Stimulated activated CD4-positive, alpha-beta T cell treated with anti-CD3 and anti-CD28 coated beads, Interleukin-12 subunit alpha, Interleukin-12 subunit beta, amount 100 ng/mL, for 24 hours (primary cell): ENCODE measurements at places on chromosomes 1 and 21.

DNA sequence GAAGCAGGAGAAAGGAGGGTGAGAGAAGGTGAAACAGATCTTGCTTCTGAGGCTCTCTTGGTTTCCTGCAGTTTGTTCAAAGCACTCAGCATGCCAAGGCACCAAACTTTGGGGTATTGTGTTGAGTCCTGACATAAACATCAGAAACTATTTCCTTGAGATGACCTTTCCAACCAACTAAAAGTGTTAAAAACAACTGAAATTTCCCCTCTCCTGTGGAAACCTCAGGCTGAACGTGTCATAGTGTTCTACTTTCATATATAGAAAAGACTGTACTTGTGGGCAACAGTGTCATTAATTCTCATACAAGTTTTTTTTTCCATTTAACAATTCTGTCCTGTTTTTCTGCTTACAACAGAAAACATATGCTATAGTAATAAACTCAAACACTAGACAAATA, 6.3 kb upstream of the LYST start:
- DNase-seq: no peak

DNA sequence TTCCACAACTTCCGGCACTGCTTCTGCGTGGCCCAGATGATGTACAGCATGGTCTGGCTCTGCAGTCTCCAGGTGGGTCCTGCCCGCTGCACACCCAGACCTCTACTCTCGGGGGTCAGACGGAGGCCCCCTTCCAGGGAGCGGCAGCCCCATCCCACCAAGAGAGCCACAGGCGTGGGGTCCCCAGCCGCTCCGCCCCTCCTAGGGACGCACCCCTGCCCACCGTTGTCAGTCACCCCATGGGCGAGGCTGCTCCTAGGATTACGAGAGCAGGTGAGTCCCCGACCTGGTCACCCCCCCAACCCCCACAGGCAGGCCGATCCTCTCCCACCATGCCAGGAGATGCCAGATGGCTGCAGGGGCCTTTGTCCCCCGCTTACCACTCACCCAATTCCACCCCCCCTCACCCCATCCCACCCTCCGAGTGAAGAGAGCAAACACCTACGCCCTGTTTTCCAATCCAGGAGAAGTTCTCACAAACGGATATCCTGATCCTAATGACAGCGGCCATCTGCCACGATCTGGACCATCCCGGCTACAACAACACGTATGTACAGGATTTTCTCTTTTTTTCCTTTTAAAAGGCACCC, 107.0 kb downstream of the PDE9A start:
- DNase-seq: no peak

DNA sequence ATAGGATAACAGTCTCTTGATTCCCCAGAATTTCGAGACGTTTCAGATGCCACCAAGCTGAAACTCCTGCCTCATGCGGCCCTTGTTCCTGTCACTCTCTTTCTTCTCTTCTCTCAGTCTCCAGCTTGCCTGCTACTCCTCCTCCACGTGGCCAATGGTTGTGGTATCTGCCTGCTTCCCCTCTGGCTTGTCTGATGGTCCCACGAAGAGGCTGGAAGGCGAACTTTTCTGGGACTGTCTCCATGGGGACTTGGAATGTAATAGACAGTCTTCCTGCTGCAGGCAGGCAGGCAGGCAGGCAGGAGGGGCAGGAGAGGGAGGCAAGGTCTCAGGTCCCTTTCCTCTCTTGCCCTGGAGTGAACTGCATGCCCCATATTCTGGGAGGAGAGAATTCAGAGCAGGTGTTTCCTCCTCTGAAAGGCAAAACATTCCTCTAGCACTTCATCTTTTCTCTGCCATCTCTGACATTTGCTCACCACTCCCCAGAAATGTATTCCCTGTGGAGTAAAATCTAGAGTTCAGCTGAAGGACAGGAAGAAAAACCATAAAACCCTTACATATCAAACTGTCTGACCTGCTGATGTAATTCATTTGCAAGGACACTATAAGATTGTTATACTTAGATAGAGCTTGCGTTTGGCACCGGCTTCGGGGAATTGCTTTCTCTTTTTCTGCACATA, 64.1 kb upstream of the GNG12 start:
- DNase-seq: no peak

- no peak for DNase-seq
Observed at GRCh38 chr1:37493336-37494098, 19.1 kb downstream of the ZC3H12A start.

GRCh38 chr1:84330125-84330984, 28.8 kb downstream of the SAMD13 start:
- no peak for DNase-seq
